ENCODE measurements at places on chromosomes 12 and 14.

- no peak for DNase-seq
Measured at GRCh38 chr14:77580964-77581505, 35.4 kb downstream of the SPTLC2 start.

DNA sequence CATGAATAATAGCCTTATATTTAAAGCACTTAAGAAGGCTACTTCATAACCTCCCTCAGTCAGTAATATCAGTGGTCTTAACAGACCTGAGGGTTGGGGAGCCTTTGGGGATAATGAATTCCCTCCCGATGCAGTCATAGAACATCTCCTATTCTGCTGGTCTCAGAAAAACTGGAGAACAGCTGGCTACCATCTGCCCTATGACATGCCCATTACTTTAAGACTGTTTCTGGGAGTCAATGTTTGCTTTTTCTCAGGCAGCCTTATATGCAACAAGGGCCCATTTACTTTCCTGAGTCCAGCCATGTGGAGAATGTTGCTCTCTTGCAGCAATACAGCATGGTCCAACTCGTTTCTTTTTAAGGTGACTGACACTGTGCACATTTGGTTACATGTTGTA, 161.7 kb upstream of the PARP11 start:
- no peak for DNase-seq

DNA sequence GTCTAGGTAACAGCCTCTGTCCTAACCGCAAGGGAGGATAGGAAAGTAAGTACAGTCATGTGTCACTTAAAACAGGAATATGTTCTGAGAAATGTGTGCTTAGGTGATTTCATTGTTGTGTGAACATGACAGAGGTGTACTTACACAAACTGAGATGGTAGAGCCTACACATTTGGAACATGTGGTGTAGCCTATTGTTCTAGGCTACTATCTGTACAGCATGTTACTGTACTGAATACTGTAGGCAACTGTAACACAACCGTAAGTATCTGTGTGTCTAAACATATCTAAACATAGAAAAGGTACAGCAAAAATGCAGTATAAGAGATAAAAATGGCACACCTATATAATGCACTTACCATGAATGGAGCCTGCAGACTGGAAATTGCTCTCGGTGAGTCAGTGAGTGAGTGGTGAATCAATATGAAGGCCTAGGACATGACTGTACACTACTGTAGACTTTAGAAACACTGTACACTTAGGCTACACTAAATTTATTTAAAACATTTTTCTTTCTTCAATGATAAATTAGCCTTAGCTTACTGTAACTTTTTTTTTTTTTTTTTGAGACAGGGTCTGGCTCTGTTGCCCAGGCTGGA, 13.2 kb upstream of the MDM2 start:
- DNase-seq: no peak

- DNase-seq: no peak
Measured at GRCh38 chr12:25792031-25792430, 166.5 kb upstream of the RASSF8 start.

- DNase-seq: peak; percentile 32
Measured at GRCh38 chr12:39272871-39273655, 169.9 kb downstream of the KIF21A start.

GRCh38 chr12:131134523-131135310, 181.0 kb downstream of the ADGRD1 start:
- DNase-seq: no peak

GRCh38 chr12:130434560-130434959, 96.9 kb downstream of the PIWIL1 start:
- DNase-seq: no peak

GRCh38 chr12:105852951-105853350, 285.8 kb downstream of the NUAK1 start:
- DNase-seq: no peak

DNA sequence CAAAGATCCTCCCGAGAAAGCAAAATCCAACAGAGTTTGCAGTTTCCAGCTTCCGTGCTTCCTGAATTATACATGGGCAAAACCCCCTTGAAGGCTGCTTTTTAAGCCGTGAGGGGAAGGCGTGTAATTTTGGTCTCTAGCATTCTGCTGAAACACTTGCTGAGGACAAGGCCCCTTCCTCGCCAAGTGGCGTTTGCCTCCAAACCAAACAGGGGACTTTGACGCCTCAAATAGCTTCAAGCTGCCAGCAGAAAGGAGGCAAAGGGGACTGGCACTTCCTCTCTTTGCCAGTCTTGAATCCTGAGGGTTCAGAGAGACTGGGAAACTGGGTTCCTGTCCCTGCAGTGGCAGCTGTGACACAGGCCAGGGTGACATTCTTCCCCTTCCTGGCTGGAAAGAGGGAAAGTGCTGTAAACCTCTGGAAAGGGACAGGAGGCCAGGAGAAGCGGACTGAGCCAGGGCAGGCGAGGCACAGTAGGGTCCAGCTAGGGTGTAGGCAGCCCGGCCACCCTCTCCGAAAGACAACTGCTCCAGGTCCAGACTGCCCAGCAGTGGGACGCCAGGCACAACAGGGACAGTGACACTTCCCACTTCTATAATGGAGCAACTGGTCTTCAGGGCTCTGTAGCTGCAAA, 96.2 kb upstream of the MED13L start:
- DNase-seq: no peak

- no peak for DNase-seq
Measured at GRCh38 chr12:92560713-92561542, 141.9 kb upstream of the PLEKHG7 start.

GRCh38 chr14:78700236-78700635, 530.1 kb downstream of the NRXN3 start:
- DNase-seq: no peak
